ENCODE measurements at places on chromosomes 3 and 15.

DNA sequence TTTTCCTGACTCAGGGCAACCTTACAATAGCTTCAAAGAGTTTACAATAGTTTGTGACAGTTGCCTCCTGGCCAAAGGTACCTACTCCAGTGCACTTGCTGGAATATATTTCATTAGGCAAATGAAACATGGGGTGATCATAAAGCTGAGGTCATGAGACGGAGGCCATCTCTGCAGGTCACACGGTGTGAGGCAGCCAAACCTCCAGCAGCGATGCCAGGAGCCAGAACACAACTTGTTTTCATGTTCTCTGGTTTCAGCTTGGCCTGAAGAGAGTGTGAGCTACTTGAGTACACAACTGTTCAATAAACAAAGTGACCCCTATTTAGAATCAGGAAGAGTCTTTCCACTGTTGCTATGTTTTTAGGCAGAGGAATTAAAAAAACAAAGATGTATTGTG, 42.7 kb upstream of the PYGO1 start:
- DNase-seq: no peak

GRCh38 chr3:116046350-116046749, 398.9 kb downstream of the LSAMP start:
- DNase-seq: no peak

DNA sequence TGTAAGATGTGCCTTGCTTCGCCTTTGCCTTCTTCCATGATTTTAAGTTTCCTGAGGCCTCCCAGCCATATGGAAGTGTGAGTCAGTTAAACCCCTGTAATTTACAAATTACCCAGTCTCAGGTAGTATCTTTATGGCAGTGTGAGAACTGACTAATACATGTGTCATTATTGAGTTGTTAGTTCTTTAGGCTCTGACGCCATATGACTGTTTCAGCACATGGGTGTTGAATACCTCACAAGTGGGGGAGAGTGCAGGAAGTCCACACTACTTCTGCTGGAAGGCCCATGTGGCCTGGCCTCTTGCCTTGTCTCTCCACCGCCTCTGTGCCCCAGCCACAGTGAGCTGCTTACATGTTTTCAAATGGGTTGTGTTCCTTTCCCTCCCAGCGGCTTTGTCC, 28.5 kb downstream of the MFSD1 start:
- DNase-seq: no peak

DNA sequence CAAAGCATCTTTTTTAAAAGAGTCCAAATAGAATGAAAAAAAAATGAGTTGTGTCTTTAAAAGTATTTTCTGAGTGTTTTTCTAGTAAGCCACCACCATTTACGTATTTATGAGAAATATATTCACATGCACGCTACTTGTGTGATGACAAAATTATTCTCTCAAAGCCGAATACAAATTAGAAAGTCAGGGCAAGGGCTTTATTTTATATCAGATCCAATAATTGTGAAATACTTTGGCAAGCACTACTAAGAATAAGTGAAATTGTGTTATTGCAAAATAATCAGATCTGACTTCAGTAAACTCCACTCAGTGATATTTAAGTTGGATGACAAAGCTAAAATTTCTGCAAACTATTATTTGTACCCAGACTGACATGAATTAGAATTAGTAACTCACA, 589.3 kb upstream of the KCNMB2 start:
- peak; percentile 30 for DNase-seq

GRCh38 chr3:124993466-124993865, 58.9 kb upstream of the MUC13 start:
- no peak for DNase-seq

GRCh38 chr15:69629631-69630161, 177.1 kb downstream of the RPLP1 start:
- no peak for DNase-seq

- no peak for DNase-seq
These were observed 20.9 kb downstream of the PLA2G4D start for GRCh38 chr15:42073418-42073817.

GRCh38 chr15:66294157-66294931, 976 bp downstream of the DIS3L start:
- peak; percentile 75 for DNase-seq

- peak; percentile 40 for DNase-seq
These were observed 4.9 kb downstream of the MNS1 start for GRCh38 chr15:56460071-56460470.

DNA sequence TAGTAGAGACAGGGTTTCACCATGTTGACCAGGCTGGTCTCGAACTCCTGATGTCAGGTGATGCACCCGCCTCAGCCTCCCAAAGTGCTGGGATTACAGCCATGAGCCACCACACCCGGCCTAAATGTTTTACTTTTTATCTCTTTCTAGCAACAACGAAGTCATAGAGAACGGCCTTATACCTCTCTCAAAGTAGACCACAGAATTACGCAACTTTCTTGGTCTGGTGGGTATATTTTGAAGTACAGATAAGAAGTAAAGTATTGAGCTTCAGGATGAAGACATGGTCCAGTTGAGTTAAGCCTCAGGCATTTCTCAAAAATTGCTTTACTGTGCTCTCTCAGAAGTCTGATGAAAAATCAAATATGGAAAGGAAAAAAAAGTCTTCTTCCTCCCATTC, 30.6 kb downstream of the FAM240A start:
- DNase-seq: no peak

DNA sequence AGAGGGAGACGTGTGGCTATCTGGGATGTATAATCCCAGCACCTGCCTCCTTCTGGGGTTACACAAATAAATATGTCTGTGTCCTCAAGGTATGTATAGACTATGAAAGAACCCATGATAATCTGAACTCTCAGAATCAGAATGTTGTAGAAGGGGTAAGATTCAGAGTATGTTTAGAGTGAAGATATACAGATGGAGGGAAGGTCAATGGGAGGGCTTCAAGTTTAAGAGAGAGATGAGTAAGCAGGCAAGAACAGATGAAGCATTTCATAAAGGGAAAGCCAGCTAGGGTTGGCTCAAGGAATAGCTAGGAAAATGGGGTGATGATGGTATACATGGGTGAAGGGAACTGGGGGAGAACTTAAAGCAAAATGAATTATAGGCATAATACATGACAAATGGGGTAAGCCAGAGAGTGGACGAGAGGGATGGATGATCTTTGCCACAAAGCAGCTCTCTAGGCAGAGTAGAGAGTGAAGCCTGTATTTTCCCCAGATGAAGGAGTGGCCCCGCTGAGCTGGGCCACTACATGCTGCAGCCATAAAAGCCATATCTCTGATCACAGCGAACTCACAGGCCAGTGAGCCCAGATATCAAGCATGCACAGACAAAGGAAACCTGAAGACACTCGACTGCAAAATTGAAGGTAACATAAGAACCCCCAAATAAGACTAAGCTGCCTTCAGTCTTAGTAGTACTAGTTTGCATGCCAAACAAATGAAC, 15.9 kb upstream of the ZBTB38 start:
- DNase-seq: no peak

- DNase-seq: no peak
These were observed 9.8 kb downstream of the SV2B start for GRCh38 chr15:91109885-91110284.

- no peak for DNase-seq
These were observed 175.4 kb downstream of the TBC1D2B start for GRCh38 chr15:77901921-77902750.

- no peak for DNase-seq
These were observed 164.1 kb downstream of the STXBP5L start for GRCh38 chr3:121072133-121072532.

GRCh38 chr15:28902856-28903255, 17.1 kb downstream of the APBA2 start:
- DNase-seq: no peak

DNA sequence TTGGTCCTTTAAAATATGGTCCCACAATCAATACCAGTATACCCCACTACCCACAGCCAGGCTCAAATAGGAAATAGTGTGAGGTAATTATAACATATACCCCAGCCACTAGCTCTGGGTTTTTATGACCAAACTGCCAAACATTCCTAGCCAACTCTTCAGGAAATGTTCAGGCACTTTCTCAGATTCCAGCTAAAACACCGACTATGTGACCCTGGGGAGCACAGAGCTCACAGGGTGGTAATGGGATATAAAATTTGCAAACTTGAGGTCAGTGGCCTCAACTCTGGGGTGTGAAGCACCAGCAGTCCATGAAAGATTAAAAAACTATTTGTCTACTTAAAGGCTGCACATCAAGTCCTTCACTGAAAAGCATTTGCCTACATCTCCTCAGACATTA, 12.9 kb downstream of the FBN1 start:
- no peak for DNase-seq

- no peak for DNase-seq
These were observed 98.3 kb downstream of the LIPC start for GRCh38 chr15:58530056-58530590.

DNA sequence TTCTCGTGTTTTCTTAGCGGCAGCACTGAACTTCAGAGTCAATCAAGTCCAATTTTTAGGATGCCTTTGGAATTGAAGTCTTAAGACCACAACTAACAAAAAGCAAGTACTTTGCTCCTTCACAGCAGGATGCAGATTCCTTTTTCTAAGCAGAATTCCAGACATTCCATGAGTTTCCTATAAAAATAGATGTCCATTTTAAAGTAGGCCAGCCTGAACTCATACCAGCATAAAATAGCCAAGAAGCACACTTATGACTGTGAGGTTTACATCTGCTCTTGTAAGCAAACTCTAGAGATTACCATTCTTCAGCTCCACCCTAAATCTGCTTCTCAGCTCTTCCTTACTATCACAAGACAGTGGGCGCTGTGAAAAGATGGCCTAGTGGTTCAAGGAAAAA, 85.8 kb downstream of the THBS1 start:
- DNase-seq: peak; percentile 69

GRCh38 chr3:63968612-63969350, 54.5 kb downstream of the PSMD6 start:
- no peak for DNase-seq

DNA sequence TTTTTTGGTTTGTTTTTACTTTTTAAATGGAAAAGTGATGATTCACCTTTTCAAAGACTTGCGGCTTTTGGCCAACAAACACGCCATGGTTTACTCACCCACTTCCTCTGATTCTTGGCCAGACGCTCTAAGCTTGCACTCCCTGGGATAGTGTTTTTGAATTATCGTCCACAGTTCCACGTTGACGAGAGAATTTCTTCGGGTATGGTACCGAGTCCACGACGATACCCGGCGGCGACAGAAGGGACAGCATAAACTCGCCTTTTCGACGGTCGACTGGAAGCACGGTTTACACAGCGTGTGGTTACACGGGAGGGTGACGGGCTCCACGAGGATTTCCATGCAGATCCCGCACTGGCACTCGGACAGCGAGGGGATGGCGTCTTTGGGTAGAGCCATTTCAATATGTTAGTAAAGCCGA, 783 bp downstream of the RNF168 start:
- peak; percentile 53 for DNase-seq

DNA sequence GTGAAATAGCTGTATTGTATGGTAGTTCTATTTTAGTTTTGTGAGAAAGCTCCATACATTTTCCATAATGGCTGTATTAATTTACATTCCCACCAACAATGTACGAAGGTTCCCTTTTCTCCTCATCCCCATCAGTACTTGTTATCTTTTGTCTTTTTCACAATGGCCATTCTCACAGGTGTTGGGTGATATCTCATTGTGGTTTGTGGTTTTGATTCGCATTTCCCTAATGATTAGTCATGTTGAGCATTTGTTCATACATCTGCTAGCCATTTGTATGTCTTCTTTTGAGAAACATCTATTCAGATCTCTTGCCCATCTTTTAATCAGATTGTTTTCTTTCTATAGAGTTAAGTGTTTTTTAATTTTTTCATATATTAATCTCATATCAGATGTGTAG, 931.9 kb downstream of the IGSF11 start:
- DNase-seq: no peak

DNA sequence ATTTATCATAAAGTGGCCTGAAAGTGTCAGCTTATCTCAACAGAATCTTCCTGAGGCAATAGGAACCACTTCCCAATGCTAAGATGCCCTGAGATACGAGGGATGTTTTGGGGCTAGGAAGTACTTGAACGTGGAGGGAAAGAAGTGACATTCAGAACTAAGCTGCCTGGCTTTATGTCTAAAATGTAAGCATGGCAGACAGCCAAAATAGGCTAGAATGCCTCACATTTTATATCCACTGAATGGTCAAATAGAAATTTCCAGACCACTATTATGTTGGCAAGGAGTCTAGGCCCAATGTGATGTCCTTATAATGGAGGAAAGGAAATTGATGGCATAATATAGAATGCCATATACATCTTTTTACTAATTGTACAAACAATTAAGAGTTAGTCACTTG, 154.9 kb downstream of the PEX5L start:
- peak; percentile 3 for DNase-seq

GRCh38 chr3:193049935-193050334, 132.3 kb upstream of the MB21D2 start:
- DNase-seq: no peak

GRCh38 chr3:192237992-192238608, 489.2 kb downstream of the FGF12 start:
- no peak for DNase-seq

DNA sequence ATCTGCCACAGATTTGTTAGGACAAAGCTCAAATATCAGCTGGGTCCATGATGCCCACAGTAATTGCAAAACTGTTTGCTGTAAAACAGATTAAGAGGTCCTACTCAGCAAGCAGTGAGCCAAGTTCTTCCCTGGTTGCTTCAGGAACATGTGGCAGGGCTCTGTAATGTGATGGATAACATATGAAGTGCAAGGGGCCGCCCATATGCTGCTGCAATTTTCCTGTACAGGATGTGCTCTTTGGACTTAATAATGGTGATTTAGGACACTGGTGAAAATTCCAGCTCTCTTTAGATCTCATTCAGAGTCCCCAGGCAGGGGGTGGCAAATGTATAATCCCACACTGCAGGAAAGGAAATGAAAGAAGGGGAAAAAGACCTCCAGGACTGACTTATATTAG, 289.4 kb downstream of the LSAMP start:
- DNase-seq: no peak

DNA sequence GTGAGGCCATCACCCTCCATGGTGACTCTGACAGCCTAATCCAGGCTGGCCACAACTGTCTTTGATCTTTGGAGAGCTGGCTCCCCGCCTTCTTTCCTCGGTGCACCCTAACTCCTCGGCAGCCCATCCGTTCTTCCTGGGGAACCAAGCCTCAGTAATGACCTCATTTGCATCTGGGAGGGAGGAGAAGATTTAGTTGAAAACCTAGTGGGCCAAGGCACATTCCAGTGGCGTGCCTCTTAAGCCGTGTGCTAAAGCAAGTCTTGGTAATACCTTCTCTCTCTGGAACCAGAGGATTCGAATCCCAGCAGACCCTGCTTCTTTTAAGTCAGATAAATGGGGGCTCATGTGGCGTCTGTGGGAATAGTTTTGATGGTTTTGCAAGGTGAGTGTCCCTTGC, 233.1 kb downstream of the EBLN2 start:
- DNase-seq: no peak

DNA sequence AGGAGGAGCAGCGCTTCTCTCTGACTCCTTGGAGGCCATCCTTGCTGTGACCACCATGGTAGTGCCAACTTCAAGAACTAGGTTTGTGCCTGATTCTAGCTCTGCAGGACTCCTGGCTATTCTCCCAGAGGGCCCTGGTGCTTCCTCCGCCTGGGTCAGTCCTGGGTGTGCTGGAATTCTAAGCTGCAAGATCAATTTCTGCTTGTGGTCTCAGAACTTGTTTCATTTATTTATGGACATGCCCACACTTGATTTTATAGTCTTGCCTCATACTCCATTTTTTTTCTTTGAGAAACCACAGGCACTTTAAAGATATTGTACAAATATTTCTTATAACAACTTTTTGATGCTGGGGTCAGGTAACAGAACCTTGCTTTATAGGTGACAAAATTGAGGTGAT, 87.6 kb downstream of the PDCD6IP start:
- no peak for DNase-seq
